ENCODE measurements at places on chromosomes 16 and 17. TPM values are rescaled to one million over a fixed set of nuclear protein-coding genes. Genes with fewer than 3 reads are reported as not detected.

DNA sequence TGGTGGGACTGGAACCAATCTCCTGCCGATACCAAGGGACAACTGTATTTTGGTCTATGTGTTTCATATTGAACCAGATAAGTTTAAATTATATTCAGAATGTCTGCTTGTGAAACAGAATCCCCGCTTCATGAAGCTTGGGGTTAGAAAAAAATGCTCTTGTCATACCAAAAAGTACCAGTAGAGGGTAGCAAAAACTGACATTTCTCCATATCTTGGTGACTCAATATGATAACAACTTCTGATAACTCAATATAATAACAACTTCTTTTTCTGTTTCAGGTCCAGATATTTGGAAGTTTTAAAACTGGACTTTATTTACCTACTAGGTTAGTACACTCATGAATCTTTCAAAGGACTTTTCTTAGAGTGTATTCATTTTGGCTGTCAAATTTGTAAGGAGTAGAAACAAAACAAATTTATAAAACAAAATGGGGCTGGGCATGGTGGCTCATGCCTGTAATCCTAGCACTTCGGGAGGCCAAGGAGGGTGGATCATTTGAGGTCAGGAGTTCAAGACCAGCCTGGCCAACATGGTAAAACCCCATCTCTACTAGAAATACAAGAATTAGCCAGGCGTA, 52.3 kb upstream of the ADCY7 start:
- DNase-seq, result no peak

DNA sequence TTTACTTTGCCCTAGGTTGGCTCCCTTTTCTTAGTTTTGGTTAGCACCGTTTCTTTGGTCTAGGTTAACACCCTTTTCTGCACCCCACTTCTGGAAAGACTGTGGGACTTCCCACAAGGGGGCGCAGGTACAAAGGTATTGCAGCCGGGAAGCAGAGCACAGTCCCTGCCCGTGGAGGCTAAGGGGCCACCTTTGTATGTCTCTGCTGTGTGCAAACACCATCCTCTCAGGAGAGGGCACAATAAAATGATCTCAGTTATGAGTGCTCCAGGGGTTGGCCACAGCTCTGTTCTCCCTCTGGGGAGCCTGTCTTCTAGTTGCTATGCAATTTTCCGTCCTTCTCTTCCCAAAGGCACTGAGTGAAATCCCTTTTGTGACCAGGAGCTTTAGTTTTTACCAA, 28.4 kb upstream of the TMC5 start:
- peak; percentile 53 for DNase-seq

DNA sequence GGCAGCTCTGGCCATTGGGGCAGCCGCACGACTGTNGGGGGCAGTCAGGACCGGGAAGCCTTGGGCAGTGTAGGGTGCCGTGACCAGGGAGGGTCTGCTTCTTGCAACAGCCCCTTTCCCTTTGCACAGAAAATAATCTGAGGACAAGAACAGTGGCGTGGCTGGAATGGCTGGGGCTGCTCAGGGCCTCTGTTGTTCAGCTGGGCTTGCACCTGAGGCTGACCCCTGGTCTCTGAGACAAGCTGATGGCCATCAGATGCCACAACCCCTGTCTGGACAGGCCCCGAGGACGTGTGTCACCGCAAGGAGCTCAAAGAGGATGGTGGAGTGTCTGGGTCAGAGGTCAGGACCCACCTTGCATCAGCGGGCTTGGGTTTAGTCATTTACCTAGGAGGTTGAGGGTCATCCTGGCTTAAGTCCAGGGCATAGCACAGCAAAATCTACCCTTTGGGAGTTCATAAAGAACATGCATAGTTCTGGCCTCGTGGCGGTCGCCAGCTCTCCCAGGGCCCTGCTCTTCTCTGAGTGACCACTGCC, 46.9 kb downstream of the METRNL start:
- no peak for DNase-seq

- DNase-seq, result no peak
Measured at GRCh38 chr17:38554430-38555350, 51.1 kb downstream of the SRCIN1 start.

DNA sequence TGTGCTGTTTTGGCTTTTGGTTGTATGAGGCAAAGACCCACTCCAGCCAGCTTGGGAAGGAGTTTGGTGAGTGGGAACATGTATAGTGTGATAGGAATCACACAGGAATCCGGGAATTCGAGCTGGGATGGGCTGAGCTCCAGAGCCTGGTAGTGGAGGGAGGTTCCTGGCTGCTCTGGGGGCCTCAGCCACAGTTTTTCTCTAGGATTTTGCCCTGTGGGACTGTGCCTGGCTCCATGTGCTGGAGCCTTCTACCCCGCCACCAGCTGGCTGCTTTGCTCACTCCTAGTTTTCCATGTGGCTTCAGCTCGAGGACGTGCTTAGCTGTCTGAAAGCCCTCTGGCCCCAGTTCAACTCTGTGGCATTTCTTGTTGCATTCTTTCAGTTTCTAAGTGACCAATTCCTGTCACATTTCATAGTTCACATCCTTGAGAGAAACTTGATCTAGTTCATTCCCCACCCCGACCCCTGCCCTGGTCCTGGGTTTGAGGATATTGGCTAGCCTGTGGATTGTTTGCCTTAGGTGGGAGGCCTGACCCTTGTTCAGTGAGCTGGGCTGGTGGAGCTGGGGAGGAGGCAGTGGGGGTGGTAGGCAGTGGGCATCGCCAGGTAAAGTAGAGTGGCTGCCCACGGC, 5.0 kb downstream of the SEC14L1 start:
- no peak for DNase-seq

DNA sequence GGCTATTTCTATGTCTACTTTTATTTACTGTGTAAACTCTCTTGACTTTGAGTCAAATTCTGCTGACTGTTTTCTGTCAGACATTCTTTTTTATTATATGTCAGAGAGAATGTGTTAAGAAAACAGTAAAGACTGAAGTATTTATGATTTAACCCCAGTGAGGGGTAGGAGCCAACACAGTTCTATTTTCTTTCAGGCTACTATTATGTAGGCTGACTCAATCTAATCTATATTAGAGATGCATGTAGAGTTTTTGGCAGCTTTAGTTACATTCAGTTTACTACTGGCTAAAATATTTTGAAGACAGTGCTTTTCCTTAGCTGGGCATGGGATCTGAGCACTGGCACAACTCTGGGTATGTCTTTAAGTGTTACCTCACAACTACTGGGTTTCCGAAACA, 1108.0 kb downstream of the CDH11 start:
- DNase-seq, result no peak

- no peak for DNase-seq
Measured at GRCh38 chr16:86541560-86541959, 13.5 kb downstream of the MTHFSD start.

DNA sequence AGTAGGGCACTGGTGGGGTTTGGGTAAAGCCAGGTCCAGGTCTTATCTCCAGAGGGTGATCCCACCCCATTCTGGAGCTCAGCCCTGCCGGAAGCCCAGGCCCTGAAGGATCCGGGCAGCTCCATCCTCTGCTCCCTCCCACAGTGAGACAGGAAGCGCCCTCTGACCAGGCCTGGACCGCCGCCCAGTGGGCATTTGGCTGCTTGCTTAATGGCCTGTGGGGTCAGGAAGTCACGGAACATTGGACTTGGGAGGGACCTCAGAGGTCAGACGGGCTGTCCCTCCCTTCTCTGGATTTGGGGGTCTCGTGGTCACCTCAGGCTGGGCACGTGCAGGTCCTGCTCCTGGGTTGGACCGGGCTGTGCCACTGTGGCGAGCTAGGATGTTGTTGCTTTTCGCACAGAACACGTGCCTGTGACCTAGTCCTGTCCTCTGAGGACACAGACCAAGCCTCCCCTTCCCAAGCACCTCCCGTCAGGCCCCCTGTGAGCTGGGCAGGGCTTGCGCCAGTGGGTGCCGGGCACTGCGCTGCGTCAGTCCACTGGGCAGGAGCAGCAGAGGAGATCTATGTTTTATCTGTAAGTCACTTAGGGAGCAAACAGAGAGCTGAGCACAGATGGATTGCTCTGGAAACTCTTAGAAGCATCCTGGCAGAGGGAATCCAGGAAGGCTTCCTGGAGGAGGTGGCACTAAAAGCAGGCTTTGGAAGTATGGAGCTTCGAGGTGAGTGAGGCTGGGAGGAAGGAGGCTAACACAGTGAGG, 49.4 kb upstream of the GSE1 start:
- no peak for DNase-seq

DNA sequence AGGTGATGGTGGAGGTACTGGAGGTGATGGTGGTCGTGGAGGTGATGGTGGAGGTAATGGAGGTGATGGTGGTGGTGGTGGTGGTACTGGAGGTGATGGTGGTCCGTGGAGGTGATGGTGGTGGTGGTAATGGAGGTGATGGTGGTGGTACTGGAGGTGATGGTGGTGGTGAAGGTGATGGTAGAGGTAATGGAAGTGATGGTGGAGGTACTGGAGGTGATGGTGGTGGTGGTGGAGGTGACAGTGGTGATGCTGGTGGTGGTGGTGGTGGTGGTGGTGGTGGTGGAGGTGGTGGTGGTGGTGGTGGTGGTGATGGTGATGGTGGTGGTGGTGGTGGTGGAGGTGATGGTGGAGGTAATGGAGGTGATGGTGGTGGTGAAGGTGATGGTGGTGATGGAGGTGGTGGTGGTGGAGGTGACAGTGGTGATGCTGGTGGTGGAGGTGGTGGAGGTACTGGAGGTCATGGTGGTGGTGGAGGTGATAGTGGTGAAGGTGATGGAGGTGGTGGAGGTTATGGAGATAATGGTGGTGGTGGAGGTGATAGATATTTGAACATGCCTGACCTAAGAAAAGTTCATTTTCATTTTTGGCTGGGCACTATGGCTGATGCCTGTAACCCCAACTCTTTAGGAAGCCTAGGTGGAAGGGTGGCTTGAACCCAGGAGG, 55.0 kb downstream of the RNF213 start:
- DNase-seq, result no peak

- peak; percentile 43 for DNase-seq
Measured at GRCh38 chr16:87963400-87963799, 12.2 kb downstream of the BANP start.

DNA sequence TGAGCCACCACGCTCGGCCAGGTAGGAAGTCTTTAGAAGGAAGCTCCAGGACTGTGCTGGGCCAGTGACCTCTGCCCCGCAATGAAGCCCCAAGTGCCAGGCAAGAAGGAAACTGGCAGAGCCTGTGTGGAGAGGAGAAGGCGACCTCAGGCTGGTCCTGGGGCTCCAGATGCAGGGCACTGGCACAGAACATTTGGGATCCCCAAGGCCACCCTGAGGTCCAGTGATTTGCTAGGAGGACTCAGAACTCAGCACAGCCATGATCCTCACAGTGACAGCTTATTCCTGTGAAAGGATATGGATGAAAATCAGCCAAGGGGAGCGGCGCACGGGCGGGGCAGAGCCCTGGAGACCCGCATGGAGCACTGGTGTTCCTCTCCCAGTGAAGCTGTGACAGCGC, 24.1 kb downstream of the MGAT5B start:
- DNase-seq, result no peak

- DNase-seq, result no peak
Measured at GRCh38 chr16:50685462-50686063, 4.5 kb upstream of the SNX20 start.

- no peak for DNase-seq
Measured at GRCh38 chr17:10809605-10810004, 5.7 kb upstream of the TMEM238L start.

- DNase-seq, result no peak
Measured at GRCh38 chr16:53220585-53220984, 165.8 kb downstream of the CHD9 start.

DNA sequence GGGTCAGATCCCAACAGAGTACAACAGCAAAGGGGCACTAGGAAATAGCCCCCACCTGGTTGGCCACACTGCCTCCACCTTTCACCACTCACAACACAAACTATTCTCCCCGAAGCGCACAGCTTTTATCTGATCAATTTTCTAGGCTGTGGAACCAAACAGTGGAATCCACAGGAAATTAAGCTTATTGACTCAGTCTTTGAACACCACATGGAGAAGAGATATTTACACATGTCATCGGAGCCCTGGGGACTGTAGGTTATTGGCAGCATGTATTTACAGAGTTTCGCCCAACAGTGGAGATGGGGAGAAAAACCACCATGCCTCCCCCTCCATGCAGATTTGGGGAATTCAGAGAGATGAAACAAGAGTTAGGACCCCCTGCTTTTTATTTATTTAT, 154.8 kb downstream of the XYLT1 start:
- no peak for DNase-seq

DNA sequence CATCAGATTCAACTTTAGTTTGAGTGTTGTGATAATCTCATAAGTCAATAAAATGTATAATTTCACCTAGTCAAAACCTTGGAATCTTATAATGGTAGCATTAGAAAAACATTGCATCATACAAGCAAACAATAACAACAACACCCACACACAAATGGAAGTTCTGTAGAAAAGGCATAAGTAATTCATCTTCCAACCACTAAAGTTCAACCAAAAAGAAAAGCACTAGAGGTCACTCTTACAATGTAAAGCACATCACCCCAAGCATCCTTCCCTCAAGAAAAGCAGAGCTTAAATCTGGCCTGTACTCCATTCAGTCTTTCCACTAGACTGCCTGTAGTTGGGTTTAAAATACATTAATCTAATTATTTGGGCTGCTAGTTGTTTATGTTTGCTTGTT, 1.8 kb downstream of the CNTNAP4 start:
- no peak for DNase-seq

- no peak for DNase-seq
Measured at GRCh38 chr16:53817117-53817755, 113.3 kb downstream of the FTO start.

GRCh38 chr16:9429646-9430330, 338.3 kb downstream of the HAPSTR1 start:
- DNase-seq, result no peak

GRCh38 chr17:81090361-81091136, 55.6 kb downstream of the BAIAP2 start:
- peak; percentile 11 for DNase-seq

- no peak for DNase-seq
Measured at GRCh38 chr17:13272296-13272695, 254.5 kb upstream of the ELAC2 start.

DNA sequence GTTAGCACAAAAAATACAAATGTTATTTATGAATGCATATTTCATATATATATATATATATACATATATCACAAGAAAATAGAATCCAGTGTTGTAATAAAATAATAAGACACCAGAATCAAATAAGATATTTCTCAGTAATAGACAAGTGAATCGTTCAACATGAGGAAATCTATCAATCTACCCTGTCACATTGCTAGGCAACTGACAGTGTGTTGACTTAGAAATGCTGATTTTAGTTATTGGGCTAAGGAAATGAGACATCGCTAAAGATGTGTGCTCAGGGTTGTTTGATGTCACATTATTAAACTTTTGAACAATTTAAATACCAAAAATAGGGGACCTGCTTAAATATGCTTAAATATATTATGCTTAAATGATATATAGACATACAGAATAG, 49.9 kb upstream of the DNAH9 start:
- DNase-seq, result no peak

Gene TNP2
- total RNA-seq, result not detected

Gene C17orf67
- 3.7 TPM for total RNA-seq

Gene OR4D1
- 0.09 TPM for total RNA-seq

Gene NPIPA3
- 1.2 TPM for total RNA-seq

Gene DBF4B
- 22.8 TPM for total RNA-seq

Gene ZPBP2
- total RNA-seq, result not detected

Gene CHST6
- not detected for total RNA-seq

Gene HSD17B2
- not detected for total RNA-seq

Gene TBC1D3K
- total RNA-seq, result not detected

Data from activated T-helper 2 cell treated with anti-CD3 and anti-CD28 coated beads, Interferon-gamma antibody, Interleukin-2, Interleukin-4, amounts not matched to agents 10 μg/mL and 5 μg/mL and 100 μg/mL, durations not matched to agents 14 hours and 24 hours and 36 hours (primary cell).